ENCODE measurements at places on chromosomes 12 and 14. TPM values are rescaled to one million over a fixed set of nuclear protein-coding genes. Genes with fewer than 3 reads are reported as not detected.
A peak's percentile ranks its signal among the peaks of the same experiment; 100 is the strongest.

WNT1 gene
- total RNA-seq = not detected

CCDC177 gene
- not detected for total RNA-seq

KRT78 gene
- not detected for total RNA-seq

DNA sequence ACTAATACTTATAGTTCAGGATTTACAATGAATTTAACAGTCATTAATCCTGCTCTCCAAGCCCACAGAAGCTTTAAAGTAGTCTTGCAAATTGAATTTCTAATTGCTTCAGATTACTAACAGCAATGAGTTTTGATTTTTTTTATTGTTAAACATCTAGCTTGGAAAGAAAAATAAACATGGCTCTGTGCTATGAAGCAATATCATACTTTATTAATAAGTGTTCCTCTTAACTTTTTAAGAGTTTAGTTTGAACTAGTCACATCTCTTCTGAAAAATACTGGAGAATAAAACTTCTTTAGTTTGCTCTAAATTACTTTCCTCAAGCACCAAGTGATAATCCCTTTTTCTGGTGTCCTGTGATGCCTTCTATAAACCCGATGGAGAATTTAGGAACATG, 250.2 kb downstream of the TRHDE start:
- peak; percentile 50 for DNase-seq

DNA sequence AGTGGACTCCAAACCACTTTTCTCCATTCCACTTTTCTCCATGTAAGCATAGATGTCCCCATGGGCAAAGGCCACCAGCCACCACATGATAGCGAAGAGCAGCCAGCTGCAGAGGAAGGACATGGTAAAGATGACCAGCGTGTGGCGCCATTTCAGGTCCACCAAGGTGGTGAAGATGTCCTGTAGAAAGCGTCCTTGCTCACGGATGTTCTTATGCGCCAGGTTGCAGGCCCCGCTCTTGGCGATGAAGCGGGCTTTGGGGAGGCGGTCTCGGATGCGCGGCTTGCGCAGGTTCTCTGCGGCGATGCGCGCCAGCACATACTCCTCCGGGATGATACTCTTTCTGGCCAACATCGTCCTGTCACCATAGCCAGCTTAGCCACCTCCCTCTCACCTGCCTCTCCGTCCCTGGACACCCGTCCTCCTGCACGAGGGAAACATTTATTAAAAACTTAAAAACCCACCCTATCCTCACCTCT, 1.2 kb downstream of the KCNJ8 start:
- DNase-seq = peak; percentile 23

GRCh38 chr12:59649203-59649602, 53.4 kb downstream of the SLC16A7 start:
- DNase-seq = peak; percentile 27

DNA sequence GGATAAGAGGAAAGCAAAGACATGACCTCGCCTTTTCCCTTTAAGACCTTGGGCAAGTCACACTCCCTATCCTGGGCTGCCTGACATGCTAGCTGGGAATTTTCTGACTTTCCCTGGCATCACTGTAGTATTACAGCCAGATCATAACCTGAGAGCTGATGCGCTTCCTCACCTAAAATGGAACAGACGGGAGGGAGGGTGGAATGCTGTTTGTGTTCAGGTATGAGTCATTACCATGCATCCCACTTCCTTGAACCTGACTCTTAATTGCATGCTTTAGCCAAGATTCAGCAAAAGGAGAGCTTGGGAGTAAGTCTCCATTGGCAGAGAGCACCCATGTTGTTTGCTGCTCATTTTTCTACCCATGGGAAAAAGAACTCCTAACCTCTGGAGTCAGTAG, 156.5 kb downstream of the KCNK10 start:
- peak; percentile 11 for DNase-seq

GRCh38 chr12:51908876-51909592, 1.7 kb downstream of the ACVRL1 start:
- no peak for DNase-seq

DNA sequence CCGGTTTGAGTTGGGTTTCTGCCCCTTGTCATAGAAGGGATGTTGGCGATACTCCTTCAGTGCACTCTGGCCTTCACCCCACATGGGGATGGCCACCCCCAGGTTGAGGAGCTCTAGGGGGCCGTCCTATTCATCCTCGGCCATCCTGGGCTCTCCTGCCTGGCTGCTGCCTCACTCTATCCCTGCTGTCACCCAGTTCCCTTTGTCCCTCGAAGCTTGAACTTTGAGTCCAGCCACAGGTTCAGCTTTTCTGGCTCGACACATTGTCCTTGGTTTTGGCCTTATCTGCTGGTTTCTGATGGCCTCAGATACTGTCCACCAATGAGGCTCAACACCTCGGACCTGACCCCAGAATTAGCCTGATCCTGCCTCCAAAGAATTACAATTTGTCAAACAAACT, 58.6 kb downstream of the C14orf132 start:
- no peak for DNase-seq

DNA sequence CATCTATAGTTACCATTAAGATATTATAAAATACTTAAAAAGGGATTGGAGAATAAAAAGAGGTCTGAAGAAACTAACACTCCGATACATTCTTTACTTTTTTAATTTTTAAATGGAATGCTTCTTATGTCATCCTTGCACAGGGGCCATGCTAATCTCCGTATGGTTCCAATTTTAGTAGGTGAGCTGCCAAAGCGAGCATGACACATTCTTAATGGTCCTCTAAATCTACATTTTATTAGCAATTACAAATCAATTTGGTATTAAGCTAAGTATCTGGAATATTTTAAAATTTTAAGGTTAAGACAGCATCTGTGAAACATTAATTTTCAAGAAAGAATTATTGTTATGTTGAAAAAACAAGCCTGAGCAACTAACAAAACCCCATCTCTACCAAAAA, 6.2 kb upstream of the ARID4A start:
- DNase-seq = no peak

- no peak for DNase-seq
Observed at GRCh38 chr12:66947119-66947518, 268.2 kb upstream of the GRIP1 start.

- no peak for DNase-seq
Observed at GRCh38 chr12:119036878-119037825, 55.8 kb downstream of the SRRM4 start.

DNA sequence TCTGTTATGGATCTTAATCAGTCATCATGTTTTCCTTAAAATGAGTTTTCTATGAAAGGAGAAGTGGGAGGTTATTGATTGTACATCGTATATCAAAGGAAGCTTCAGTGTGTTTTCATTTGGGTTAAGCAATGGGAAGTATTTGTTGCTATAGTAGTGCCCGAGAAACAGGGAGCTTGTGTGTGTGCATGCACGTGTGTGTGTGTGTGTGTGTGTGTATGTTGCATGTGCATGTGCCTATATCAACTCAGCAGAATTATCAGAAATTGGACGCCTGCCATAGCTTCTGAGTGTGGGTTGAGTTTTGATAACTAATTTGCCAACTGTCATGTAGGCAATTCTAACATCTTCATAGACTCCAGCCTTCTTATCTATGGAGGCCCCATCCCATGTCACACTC, 246.1 kb upstream of the CRY1 start:
- no peak for DNase-seq

DNA sequence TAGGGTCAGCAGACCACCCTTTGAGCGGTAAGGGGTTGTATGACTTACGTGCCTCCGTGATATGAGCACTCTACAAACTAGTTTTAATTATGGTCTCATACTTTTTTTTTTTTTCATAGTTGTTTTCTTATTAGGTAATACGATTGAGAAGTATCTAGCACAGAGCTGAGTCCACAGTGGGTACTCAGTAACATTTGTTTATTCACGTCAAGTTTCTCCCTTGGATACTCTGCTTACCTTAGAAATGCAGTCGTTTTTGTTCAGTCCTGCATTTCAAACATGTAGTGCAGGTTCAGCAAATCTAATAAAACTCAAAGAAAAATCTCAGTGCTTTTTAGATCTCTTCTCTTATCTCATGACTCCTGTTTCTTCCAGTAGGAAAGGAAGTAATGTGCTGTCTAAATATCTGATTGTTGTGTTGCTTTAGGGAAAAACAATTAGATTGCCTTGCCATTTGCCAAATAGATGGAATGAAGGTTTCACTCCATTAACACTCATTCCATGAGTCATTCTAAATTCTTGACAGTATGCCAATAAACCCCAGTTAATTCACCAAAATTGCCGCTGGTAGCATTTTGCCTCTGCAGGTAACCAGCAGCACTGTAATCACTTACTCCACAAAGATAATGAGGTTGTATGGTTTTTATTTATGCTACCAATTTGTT, 118.9 kb downstream of the PTCSC3 start:
- no peak for DNase-seq

Data from IMR-90 (cell line).